Stimulated activated CD4-positive, alpha-beta T cell treated with anti-CD3 and anti-CD28 coated beads, Interleukin-1b, Interleukin-23, amount 100 ng/mL, for 1 hour (primary cell): ENCODE measurements at places on chromosomes 13 and 19.

- no peak for DNase-seq
Measured at GRCh38 chr19:3669947-3670795, 30.1 kb downstream of the PIP5K1C start.

- no peak for DNase-seq
Measured at GRCh38 chr13:30121666-30122065, 185.7 kb downstream of the KATNAL1 start.

GRCh38 chr13:44837250-44837649 is 152.0 kb downstream of the NUFIP1 start:
- no peak for DNase-seq

GRCh38 chr13:34409496-34410182 is 532.4 kb upstream of the NBEA start:
- DNase-seq = no peak

- DNase-seq = no peak
Measured at GRCh38 chr19:16073988-16074387, 2.3 kb upstream of the TPM4 start.

DNA sequence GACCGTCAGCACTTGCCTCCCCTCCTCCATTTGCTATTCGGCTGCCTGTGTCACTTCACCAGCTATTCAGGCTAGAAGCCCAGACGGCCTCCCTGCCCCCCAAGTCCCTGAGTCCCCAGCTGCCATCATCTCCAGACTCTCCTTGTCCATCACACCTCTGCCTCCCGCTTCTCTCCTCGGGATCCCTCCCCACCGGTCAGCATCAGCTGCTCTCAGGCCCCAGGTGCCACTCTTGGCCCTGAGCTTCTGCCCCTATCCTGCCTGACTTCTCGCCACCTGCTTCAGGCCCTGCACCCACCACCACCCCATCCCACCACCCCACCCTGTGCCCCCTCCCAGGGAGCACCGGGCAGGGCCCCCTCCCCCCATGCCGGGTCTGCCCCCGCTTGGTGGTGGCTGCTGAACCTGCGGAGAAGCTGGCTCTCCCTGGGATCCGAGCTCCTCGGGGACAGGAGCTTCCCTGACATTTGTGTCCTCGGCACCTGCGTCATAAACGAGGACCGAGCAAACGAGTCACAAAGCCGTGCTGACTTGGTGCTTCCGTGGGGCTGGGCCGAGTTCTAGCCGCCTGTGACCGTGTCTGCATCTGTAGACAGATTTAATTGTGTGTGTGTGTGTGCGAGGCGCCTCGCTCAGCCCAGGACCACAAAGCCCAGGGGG is 70.3 kb upstream of the MCF2L start:
- DNase-seq = no peak

- DNase-seq = no peak
Measured at GRCh38 chr19:56097306-56097705, 23.8 kb downstream of the ZNF787 start.

DNA sequence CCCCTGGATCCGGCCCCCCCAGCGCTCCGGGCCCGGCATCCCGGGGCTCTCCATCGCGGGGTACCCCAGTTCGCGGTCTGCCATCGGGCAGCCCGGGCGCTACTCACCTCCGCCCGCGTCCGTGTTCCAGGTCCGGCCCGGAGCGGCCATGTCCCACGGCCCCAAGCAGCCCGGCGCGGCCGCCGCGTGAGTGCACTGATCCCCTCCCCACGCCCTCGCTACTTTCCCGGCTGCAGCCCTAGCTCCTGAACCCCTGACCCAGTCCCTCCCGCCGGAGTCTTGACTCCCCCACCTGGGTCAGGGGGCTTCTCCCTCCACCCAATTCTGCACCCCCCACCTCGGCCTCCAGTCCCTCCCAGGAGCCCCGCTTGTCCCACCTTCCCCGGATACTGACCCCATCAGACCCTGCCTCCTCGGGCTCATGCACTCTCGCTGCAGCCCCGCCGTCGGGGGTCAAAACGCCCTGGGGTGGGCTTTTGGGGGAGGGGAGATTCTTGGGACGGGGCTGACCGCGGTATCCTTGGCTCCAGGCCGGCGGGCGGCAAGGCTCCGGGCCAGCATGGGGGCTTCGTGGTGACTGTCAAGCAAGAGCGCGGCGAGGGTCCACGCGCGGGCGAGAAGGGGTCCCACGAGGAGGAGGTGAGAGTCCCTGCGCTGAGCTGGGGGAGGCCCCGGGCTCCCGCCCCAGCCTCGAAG is 566 bp downstream of the HMG20B start:
- no peak for DNase-seq

DNA sequence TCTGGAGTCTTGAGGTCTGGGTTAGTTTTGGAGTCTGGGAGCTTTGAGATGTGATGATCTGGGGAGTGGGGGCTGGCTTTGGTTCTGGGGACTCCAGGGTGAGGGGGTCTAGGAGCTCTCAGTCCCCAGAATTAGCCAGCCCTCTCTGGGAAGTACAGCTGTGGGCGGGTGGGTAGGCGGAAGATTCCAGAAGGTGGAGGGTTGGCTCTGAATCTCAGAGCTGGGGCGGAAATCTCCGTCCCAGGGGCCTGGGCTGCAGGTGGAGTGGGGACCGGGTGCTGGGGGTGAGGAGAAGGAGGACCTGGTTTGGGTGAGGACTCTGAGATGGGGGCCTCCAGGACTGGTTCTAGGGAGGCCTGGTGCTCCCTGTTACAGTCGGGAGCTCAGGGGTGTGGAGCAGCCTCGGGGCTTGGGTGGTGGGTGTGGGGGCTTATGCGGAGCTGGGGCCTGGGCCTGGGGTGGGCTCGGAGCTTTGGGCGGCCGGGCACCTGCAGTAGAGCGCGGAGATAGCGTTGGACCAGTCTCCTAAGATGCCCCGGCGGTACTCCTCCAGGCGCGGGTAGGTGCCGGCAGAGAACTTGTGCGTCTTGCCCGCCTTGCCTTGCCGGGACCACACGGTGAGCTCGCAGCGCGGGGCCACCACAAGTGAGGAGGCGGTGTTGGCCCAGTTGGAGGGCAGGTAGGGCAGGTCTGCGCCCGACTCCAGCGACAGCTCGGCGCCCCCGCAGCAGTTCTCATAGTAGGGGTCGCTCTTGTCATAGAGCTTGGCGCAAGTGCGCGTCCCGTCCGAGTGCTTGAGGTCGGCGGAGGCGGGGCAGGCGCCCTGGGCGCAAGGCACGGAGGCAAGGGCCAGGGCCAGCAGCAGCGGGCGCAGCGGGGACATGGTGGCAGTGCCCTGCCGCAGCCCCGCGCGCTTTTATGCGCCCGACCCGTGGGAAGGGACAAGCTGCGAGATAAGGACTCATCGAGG is at the start of gene SYCN:
Gene SYCN (minus strand): TSS at position 892 of the 970 bp plus-strand sequence. CDS start 9 bp downstream, at position 883.
- DNase-seq = no peak

DNA sequence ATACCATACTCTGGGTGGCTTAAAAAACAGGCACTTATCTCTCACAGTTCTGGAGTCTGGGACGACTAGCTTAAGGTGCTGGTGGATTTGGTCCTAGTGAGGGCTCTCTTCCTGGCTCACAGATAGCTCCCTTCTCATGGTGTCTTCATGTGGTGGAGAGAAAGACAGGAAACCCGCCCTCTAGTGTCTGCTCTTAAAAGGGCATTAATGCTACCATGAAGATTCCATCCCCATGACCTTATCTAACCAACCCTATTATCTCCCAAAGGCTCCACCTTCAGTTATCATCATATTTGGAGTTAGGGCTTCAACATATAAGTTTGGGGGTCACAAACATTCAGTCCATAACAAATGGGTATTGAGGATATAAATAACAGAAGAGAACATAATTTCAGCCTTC is 139.4 kb downstream of the HS6ST3 start:
- DNase-seq = no peak

DNA sequence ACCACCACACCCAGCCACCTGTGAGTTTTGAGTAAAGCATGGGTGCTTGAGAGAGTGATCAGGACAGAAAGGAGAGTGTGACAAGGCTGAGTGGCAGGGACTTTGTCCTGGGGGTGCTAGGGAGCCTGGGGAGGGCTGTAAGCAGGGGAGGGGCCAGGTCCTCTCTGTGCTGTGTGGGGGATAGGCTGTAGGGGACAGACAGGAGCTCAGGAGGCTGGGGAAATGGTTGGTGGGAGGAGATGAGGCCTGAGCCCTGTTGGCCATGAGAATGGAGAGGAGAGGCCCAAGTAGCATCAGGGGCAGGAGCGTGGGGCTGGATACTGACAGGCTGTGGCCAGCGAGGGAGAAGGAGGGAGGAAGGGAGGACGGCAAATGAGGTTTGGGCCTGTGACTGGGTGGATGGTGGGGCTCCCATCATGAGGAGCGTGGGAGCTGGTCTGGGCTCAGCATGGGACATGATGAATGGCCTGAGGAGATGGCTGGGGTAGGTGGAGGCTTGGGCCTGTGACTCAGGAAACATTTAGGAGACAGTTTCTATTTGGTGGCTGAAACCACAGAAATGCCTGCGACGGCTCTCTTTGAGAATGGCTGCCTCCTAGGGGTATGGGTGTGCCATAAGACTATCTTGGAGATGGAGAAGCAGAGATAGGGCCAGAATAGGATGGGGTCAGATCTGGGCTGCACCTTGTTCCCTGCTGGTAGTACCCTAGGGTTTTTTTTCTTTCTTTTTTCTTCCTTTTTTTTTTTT is 25.0 kb downstream of the GRIN2D start:
- no peak for DNase-seq

GRCh38 chr19:44792281-44792680 is 14.6 kb downstream of the CBLC start:
- DNase-seq = no peak

DNA sequence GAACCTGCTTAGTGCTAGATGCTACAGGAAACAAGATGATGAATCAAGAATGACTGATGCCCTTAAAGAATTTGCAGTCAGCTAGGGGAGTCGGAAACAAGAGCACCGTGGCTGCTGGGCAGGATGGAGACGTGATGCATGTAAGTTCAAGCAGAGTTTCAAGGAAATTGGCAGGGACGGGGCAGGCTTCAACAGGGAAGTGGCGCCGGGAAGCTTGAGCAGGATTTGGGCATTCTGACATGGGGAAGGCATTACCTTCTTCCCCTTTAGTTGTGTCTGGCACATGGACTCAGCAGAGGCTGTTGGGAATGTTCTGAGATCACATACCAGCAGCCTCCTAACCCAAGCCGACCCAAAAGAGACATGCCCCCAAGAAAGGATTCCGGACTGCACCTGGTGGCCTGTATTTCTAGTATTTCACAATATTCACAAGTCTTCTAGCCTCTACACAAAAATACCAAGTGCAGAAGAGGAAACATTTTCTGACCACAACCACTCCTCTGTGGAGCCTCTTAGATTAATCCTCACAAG is 138.2 kb downstream of the CRYL1 start:
- no peak for DNase-seq

GRCh38 chr13:70170689-70171088 is 62.4 kb upstream of the KLHL1 start:
- no peak for DNase-seq

DNA sequence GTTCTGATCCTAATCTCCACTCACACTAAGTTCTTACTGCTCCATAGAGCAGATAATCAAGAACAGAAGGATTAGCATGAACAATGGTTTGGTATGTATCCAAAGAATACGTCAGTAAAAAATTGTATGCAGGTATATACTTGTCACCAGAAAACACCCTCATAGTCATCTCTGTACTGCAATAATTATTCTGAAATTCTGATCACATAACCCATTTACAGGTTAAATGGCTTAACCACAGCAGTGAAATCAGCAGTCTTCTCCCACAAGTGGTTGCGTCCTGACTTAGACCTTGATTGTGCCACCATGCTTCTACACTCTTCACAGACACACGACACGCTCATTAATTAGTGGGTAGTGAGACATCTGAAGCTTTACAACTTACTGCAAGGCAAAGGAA is 50.9 kb downstream of the LNX2 start:
- DNase-seq = no peak

DNA sequence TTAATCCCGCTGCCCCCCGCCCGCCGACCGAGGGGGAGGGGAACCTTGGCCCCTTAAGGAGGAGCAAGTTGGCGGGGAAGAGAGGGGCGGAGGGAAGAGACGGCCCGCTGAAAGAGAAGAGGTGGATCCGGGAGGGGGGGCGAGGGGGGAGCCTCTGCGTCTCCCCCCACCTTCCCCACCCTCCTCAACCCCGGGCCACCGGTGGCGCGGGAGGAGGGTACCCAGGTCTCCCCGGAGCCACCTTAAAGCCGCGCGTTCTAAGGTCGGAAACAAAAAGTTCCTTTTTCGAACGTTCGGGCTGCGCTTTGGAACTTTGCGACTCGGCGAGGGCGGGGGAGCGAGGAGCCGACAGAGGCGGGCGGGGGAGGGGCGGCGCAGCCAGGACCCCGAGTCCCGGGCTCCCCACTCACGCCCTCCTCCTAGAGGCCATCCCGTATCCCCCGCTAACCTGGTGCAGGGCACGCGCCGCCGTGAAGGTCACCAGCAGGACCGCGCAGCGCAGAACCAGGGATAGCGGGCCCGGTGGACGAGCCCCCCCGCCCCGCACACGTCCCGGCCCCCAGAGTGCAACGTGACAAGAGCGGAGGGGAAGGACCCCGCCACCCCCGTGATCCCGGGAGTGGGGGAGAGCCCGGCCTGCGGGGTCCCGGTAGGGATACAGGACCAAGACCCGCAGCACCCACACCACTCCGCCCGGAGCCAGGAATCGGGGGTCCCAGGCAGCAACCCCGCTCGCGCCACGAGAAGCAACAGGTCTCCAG is 659 bp downstream of the ERF start:
- DNase-seq = peak; percentile 64

- no peak for DNase-seq
Measured at GRCh38 chr13:108985166-108985565, 355.8 kb downstream of the MYO16 start.

GRCh38 chr13:111907341-111907880 is 159.5 kb upstream of the SOX1 start:
- DNase-seq = no peak

DNA sequence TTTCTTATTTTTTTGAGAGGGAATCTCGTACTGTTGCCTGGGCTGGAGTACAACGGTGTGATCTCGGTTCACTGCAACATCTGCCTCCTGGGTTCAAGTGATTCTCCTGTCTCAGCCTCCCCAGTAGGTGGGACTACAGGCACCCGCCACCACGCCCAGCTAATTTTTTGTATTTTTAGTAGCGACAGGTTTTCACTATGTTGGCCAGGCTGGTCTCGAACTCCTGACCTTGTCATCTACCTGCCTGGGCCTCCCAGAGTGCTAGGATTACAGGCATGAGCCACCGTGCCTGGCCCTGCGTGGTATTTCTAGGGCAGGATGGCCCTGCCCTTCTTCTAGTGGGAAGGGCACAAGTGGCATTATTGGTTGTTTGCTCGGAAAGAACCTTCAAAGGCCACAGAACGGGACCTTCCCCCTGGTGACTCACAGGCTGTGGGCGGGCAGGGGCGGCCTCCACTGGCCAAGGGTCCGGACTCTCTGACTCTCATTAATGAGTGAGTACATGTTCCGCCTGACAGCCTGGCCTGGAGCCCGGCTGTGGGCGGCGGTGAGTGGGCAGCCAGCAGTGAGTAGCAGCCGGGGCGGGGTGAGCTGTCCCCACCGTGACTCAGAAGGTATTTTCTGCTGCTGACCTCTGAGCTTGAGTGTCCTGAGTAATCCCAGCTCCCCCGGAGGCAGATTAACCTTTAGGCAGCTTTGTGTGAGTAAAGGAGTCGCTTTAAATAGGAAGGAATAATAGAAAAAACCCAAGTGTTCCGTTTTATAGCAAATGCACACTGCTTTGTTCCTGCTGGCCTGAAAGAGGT is 5.1 kb downstream of the DOT1L start:
- DNase-seq = no peak
